Omental fat pad (tissue), 4 donors: ENCODE measurements at places on chromosomes 6 and 20.

GRCh38 chr20:46371656-46372055 is 34.8 kb downstream of the ELMO2 start:
- DNase-seq, result no peak

DNA sequence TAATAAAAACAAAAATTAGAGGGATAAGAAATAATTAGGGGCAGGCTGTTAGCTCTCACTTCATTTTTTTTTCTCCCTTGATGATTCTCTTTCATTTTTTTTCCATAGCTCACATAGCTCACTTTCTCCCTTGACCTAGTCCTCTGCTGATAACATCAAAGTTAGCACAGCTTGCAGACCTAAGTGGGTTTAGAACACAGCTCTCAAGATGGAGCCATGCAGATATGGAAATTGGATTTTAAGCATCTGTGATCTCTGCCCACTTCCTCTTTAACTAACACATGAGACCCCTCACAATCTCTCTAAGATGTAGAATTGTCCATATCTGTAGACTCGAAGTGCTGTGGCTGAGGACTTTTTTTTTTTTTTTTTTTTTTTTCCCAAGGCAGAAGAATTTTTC is 257.1 kb downstream of the SOX4 start:
- no peak for DNase-seq

DNA sequence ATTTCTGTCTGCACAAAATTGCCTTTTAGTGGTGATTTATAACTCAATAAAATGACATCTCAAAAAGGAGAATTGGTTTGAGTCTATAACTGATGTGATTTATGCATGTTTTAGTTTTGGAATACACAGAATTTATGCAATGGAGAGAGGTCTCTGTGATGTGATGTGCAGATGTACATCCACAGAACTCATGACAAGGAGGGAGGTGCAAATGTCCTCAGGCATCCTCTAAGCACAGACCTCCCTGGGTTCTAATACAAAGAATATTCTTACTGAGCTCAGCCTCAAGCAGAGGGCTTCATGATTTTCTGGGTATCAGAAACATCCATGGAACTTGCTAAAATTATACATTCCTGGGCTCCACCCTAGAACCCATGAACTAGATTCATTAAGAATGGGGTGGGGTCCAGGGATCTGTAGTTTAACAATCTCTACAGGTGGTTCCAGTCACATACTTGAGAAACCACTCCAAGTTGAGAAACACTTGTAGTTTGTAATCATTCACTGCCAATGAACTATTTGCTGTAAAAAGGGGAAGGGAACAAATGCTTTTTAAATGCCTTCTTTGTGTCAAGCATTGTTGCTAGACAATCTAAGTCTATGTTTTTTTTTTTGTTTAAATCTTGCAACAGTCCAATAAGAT is 60.2 kb upstream of the NEDD9 start:
- DNase-seq, result no peak

GRCh38 chr20:39445095-39445494 is 483.0 kb downstream of the DHX35 start:
- no peak for DNase-seq

DNA sequence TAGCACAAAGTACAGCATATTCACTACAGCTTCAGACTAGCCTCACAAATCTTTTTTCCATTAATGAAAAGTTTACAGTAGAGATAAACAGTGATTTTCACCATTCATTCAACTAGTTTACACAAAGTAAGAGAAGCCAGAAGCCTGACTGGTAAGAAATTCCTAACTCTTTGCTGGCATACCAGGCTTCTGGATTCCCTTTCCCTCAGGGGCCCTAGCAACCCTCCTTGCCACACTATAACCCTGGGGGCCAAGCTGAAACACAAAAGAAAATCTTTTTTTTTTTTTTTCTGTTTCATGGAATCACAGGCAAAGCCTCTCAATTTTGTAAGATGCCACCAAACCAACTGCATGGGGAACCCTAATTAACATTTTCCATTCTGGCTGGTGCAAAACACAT is 28.9 kb upstream of the HMGN3 start:
- no peak for DNase-seq

- no peak for DNase-seq
These were observed 37.0 kb downstream of the NFATC2 start for GRCh38 chr20:51505566-51505965.

DNA sequence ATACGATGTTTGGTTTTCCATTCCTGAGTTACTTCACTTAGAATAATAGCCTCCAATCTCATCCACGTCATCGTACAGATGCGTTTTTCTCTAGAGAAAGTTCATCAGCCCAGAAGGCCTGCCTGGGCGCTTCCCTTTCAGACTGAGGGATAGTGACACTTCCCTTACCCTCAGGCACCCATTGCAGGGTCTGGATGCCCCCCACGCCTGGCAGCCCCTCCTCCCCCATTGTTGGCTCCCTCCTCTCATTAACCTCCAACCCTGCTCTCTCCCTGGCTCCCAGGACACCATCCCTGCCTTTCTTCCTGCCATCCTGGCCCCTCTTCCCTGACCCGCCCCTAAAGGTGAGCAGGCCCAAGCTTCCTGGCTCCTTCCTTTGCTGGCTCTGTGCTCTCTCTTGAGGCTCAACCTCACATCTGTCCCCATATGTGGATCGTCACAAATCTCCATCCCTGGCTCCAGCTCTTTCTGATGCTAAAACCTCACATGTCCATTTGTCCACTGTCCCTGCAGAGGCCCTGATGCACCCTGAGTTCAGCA is 145.2 kb downstream of the SYCP2 start:
- DNase-seq, result no peak

- no peak for DNase-seq
These were observed 125.0 kb upstream of the LAMP5 start for GRCh38 chr20:9389346-9389745.

DNA sequence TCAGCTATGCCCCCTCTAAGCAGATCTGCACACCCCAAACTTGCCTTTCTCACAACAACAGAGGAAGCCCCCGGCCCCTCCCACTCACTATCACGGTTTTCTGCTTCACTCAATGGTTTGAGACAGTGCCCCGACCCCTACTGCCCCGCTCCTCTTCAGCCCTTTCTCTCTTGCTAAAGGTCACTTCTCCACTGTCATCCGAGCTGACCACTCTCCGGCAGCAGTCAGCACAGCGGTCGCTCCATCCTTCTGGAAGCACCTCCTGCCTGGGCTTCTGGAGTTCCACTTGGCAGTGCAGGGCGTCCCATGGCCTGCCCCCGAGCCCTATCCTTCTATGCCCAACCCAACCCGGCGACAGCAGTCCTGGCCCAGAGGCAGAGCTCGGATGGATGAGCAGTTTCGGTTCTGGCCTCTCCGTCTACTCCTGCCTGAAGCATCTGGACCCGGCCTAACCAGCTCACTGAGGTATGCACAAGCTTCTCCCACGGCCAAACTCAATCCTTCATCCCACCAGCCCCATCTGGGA is 4.1 kb downstream of the CTSZ start:
- DNase-seq, result no peak
